ENCODE measurements at places on chromosomes 7 and 10.
A peak's percentile ranks its signal among the peaks of the same experiment; 100 is the strongest.

DNA sequence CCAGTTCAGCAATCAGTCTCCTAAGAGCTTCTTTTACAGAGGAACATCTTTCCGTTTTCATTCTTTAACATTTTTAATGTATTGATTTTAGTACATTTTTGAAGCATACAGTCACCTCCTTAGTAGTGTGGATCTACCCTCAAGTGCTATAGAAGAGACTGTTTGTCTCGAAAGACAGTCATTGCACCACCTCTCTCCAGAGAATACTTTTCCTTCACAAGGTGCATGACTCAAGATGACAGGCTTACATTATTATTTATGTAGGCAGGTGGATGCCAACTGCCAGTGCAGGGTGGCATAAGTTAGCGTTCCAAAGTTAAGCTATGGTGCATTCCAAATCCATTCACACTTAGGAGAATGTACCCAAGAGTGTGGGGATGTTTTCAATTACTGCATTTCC is 71.8 kb downstream of the ZEB1 start:
- DNase-seq = no peak

DNA sequence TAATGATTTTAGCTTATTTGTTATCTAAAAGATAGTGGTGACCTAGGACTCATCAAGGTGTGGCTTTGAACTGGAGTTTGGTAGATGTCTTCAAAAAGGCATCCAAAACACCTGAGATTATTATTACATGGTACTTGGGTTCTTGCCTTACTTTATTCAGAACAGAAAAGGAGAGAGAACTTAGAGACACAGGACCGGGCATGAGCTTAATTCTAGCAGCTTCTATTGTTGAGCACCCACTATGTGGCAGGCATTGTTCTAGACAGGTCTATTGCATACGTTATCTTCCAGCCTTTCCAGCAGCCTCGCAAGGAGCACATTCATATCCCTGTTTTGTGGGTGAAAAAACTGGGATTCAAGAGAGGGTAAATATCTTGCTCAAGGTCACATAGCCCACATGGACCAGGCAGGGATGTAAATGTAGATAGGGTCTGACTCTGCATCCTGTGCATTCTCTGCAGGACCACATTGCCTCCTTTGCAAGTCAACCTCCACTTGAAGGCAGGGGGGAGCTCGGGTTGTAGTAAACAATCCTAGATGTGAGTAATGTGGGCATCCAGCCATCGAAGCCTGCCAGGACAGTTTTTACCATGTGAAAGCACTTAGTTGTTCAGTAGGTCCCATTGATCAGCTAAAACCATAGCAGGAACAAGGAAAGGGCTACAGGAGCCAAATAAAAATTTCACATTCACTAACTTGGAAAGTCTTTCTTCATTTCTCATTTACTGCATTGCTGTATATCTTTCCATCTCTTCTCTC is 551.4 kb downstream of the LRMDA start:
- DNase-seq = no peak

GRCh38 chr7:136942401-136942800 is 73.9 kb downstream of the CHRM2 start:
- DNase-seq = no peak

GRCh38 chr7:31882187-31882586 is 188.0 kb downstream of the PDE1C start:
- DNase-seq = peak; percentile 57

GRCh38 chr10:44787480-44788075 is 123.6 kb upstream of the TMEM72 start:
- no peak for DNase-seq

GRCh38 chr10:103784723-103785418 is 70.5 kb downstream of the SH3PXD2A start:
- DNase-seq = no peak

DNA sequence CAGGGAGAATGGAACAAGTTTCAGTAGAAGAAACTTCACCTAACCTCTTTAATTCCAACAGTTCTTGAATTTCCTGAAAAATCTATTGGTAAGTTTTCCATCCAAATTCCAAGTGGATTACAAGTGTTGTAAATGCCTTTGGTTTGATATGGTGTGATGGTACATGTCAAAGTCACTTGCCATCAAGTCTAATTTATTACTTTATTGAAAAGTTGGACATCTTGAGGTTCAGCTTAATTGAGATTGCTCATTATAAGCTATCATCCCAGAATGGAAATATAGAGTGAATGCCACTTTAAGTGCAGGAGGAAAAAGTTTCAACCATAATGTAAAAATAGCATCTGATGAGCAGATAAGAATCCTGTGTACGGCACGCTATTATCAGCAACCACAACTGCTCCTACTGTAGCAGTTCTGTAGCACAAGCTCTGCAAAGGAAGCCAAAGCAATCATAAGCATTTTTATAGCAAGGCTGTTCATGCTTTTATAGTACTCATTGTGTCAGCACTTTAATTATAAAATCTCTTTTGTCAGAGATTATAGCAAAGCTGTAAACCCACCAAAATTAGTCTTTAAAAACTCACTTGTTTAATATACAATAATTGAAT is 991.8 kb upstream of the PHF14 start:
- no peak for DNase-seq

Data from tibial artery (tissue), 4 donors.